ENCODE measurements at places on chromosomes 16 and 17.

GRCh38 chr16:836221-836620 is 35.7 kb upstream of the GNG13 start:
- DNase-seq, result no peak

DNA sequence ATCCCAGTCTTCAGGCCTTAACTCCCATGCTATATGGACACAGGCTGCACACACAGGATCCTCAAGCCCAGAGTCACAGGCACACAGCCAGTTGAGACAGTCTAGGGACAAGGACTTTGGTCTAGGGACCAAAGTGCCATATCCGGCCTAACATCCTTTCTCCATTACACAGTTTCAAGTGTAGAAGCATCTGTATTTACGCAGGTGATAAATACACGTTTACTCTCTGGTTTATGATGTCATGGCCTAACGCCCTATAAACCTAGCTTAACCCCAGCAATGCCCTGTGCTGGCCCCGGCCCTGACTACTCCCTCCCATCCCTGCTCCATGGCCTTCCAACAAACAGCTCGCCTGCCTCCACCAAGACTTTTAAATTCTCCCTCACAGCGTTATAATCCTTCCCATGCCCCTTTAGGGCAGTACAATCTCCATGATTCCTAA is 17.1 kb downstream of the CUEDC1 start:
- DNase-seq, result peak; percentile 51

- peak; percentile 70 for DNase-seq
Measured at GRCh38 chr16:84741340-84741830, 41.6 kb downstream of the USP10 start.

DNA sequence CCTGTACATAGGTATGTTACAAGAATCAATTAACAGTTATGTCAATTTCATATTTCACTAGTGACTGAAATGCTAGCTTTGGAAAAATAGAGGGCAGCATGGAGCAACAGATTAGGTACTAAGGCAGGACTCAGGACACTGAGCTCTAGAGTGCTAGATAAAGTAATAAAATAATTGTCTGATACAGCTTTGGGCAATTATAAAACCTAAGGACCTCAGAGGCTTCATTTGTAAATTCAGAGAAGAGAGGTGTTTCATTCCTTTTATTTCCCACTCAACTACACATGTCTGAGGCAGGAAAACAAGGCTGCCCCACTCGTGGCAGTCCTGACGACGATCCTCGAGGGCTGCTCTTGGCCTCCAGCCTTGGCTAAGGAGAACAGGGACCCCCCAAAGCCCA is 81.5 kb downstream of the CA4 start:
- DNase-seq, result peak; percentile 25

DNA sequence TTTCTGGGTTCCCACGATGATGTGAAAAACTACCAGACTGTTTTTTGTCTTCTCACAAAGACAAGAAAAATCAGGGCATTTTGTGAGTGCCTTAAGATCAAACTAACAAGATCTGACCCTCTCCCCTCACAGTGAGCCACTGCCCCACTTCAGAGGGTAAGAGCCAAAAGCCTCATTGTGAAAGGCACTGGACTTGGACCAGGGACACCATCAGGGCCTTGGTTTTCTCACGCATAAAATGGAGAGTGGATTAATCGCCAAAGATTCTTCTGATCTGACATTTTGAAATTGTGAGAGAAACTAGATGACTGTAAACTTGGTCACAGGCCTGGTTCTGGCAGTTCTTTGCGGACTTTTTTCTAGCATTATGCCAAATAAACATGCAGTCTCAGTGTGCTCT is 21.0 kb upstream of the ENDOV start:
- DNase-seq, result no peak

GRCh38 chr17:46154151-46154816 is 38.9 kb downstream of the KANSL1 start:
- DNase-seq, result no peak

DNA sequence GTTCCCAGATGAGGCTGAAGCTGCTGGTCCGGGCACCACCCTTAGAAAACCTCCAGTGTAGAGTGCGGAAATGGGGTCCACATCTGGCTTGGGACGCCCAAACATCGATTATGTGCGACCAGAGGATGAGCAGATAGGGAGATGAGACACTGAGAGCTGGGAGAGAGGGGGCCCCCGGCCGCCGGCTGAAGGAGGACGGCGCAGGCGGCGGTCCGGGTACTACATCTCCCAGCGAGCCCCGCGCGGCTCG is 182 bp upstream of the SPECC1 start:
- no peak for DNase-seq

DNA sequence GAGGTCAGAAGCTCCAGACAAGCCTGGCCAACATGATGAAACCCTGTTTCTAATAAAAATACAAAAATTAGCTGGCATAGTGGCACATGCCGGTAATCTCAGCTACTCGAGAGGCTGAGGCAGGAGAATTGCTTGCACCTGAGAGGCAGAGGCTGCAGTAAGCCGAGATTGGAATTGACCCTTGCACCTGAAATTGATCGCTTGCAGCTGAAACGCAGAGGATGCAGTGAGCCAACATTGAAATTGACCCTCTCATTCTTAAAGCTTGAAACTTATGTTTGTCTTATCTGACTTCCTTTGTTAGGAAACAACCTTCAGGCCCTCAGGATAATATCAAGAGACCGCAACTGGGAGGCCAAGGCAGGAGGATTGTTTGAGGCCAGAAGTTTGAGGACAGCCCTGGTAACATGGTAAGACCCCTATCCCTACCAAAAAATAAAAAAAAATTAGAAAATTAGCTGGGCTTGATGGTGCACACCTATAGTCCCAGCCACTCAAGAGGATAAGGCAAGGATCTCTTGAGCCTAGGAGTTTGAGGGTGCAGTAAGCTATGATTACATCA is 376.6 kb upstream of the XYLT1 start:
- no peak for DNase-seq

DNA sequence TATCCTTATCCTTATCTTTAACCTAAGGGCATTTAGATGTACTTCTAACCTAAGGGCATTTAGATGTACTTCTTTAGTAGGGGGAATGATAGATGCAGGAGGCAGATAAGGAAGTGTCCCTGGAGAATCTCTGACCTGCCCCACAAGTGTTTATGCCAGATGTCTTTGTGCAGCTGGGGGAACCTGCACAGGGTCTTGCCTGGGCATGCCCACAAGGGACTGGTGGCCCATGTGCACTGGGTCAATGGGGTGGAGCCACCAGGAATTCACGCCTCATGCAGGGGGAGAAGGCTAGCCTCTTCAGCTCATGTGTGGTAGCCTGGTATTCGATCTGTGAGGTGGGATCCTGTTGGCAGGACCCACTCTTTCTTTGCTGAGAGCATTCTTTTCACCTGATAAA is 38.0 kb downstream of the CA10 start:
- DNase-seq, result no peak

Data from muscle of leg (tissue), 16 donors.